Substantia nigra (tissue), 51 donors: ENCODE measurements at places on chromosomes 11 and 22.

- no peak for DNase-seq
Observed at GRCh38 chr11:76768088-76768908, 14.9 kb upstream of the TSKU start.

- no peak for DNase-seq
Observed at GRCh38 chr22:38850399-38850798, 6.6 kb upstream of the NPTXR start.

DNA sequence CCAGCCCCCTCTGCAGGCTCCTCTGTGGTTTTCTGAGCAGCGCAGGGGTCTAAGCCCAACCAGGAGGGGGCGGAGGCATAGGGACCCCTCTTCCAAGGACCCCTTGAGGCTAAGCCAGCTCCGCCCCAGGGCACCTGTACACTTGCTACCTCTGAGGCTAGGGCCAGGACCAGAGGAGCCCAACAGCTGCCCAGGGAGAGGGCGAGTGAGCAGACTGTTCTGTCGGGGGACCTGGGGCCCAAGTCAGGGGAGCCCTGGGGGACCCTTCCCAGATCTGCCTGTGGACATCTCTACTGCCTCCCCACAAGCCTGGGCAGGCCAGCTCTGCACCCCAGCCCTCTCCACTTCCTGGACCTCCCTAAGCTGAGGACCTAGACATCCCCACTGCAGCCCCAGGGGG lies 1.8 kb downstream of the B4GALNT4 start:
- DNase-seq, result no peak

DNA sequence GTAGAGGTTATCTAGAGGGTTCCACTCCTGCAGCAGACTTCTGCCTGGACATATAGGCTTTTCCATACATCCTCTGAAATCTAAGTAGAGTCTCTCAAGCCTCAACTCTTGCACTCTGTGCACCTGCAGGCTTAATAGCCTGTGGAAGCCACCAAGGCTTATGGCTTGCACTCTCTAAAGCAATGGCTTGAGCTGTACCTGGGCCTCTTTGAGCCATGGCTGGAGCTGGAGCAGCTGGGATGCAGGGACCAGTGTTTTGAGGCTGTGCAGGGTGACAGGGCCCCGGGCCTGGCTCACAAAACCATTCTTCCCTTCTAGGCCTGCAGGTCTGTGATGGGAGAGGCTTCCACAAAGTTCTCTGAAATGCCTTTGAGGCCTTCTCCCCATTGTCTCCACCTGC lies 2.9 kb upstream of the NXPE4 start:
- DNase-seq, result no peak

- DNase-seq, result no peak
Observed at GRCh38 chr11:73944085-73944484, 6.7 kb upstream of the DNAJB13 start.

DNA sequence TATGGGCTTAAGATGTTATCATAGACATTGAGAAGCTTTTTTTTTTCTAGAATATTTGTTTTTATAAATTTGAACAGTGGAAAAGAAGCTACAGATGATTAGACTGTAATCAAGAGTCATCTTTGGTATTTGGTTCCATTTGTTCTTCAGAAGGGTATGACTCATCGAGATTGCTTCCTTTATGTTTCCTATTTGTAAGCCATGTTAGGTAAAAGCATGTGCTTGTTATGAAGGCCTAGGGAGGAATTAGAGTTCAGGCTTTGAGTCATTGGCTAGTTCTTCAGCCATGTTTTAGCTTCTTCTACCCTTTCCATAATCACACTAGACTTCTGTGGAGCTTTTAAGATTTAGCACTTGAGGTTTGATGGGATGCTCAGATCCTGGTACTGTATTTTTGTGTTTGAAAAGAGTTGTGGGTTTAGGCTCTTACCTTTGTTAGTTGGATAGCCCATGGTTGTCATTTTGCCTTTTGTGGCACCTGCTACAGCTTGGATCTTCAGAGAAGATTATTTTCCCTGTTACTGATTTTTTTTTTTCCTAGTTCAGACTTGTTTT lies 44.3 kb downstream of the POLD3 start:
- DNase-seq, result no peak

DNA sequence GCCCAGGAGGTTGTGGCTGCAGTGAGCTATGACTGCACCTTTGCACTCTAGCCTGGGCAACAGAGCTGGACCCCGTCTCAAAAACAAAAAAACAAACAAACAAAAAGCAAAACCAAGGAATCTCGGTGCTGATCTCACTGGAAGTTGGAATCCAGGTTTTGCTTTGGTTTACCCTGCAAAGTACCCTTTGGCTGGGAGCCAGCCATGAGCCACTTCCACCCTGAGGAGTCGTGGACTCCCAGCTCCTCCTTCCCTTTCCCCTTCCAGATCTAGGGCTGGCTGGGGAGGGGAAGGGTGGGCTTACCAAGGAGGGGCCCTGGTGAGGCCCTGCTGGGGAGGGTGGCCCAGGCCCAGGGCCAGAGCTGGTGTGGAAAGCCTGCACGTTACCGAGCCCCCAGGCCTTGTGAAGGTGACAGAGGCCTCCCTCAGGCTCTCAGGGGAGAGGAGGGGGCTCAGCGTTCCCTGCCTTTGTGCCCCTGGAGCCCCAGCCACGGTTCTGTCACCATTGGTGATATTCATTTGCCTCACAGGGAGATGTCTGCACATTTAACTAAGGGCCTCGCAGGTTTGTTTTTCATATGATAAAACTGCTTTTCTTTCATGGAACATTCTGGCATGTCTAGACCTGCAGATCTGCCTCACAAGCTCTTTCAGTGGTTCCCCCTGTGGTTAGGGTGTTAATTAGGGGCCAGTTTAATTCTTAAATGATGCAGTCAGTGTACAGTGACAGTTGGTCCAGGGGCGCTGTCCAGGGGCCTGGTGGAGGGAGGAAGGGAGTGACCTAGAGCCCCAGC lies 29.0 kb downstream of the FBLN1 start:
- no peak for DNase-seq
